ENCODE measurements at places on chromosomes 3 and 15.

DNA sequence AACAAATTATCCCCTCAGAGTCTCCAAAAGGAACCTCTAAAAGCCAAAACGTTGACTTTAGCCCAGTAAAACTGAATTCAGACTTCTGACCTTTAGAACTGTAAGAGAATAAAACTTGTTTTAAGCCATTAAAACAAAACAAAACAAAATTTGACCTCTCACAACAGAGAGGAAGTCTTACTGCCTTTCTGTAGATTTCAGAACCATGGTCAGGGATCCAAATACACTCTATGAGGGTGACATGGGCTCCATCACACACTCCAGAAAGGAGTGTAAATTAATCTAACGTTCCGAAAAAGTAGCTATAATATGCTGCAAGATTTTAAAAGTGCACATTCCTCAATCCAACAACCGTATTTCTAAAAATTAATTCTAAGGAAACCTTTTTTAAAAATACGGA lies 19.2 kb upstream of the RPL14 start:
- no peak for DNase-seq

- DNase-seq = peak; percentile 21
These were observed 46.9 kb downstream of the PIK3R4 start for GRCh38 chr3:130699765-130700164.

GRCh38 chr3:183331498-183331897 lies 78.4 kb downstream of the B3GNT5 start:
- DNase-seq = no peak

DNA sequence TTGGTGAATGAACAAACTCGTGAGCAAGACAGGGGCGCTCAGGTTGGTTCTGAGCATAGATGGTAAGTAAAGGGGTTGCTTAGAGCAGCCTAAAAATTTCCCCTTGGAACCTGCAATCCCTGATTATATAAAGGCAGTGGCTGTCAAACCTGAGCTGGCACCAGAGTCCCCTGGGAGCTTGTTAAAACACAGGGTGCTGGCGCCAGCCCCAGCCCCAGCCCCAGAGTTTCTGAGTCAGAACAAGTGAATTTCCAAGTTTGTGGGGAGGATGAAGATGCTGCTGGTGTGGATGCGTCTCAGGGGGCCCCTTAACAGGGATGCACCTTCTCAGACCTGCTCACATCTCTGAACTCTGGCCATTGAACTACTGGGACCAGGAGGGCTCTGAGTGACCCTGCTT lies 48.2 kb downstream of the FEM1B start:
- no peak for DNase-seq

- DNase-seq = no peak
These were observed 111.4 kb upstream of the TOPAZ1 start for GRCh38 chr3:44130249-44130648.

DNA sequence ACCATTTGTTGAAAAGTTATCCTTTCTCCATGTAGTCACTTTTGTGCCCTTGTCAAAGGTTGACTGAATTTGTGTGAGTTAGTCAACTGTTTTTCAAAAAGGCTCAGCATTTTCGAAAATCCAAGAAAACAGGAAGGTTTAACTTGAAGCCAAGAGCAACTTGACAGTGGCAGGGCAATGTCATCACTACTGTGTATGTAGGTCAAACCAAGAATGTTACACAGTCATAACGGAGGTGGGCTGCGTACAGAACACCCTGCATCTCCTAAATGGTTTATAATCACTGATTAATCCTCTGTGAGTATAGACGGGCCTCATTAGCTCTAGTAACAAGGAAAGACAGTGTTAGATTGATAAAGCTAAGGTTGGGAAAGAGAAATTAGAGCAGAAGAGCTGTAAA lies 1064.9 kb downstream of the FHIT start:
- DNase-seq = no peak

- DNase-seq = no peak
These were observed 5.2 kb downstream of the FURIN start for GRCh38 chr15:90873488-90873997.

GRCh38 chr15:75185271-75186029 lies 16.2 kb upstream of the C15orf39 start:
- DNase-seq = no peak

DNA sequence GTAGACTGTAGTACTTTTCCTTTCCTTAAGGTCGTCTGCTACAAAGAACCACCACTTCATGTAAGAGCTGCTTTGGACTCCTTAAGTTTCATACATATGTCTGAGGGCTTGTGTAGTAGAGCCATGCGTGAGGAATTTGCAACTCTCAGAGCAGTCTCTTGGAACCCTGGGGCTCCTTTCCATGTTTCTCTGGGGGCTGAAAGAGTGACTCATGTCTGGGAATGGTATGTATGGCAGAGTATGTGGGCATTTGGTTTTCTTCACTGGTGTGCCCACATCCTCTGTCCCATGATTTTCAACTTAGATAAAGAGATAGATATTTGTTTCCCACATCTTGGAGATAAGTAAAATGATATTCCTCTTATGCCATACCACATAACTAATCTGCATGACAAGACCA lies 20.6 kb upstream of the RBM5 start:
- no peak for DNase-seq

DNA sequence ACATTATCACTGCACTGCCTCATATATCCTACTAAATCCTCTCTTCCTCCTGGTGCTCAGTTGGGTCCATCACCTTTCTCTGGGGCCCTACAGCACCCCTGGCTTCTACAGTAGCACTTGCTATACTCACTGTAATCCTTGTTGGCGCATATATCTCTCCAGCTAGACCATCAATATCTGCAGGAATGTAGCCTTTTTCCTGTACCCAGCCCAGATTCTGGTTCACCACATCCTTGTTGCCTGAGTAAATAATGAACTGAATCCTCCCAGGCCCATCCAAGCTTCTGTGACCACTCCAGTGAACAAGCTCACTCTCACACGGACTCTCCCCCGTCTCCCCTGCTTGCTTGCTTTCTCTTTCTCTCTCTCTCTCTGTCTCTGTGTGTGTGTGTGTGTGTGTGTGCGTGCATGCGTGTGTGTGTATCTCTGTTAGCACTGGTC lies 62.5 kb upstream of the LIPC start:
- DNase-seq = peak; percentile 58

DNA sequence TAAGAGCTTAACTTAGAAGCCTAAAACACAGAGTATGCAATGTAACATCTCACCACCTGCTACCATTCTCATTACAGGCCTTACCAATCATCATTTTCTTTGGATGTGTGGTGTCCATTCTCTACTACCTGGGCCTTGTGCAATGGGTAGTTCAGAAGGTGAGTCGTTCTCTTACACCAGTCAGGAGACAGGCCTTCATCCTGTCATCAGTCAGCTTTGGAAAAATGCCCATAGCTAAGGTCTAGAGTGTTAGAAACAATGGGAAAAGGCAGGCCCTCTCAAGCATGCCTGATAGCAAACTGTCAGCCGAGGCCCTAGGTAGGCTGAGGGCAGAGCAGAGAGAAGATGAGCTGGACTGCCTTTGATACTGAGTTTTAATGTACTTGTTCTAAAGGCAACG lies 13.5 kb downstream of the SLC28A2 start:
- DNase-seq = no peak

DNA sequence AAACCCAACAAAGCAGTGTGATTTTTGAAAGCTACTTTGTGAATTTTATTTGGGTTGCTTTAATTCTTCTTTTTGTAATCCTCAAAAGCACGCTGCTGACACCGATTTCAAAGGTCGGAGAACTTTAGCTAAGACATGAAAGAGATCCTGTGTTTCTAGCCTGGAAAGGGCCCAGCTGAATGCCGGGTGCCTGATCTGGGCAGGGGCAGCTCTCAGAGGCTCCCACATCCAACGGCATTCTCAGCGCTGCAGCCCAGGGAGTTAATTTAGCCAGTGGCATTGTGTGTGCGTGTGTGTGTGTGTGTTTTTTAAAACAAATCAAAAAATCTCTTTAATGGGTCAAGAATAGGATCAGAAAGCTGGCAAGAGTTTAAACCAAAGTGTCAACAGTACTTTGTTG lies 6.6 kb downstream of the RBP1 start:
- no peak for DNase-seq

DNA sequence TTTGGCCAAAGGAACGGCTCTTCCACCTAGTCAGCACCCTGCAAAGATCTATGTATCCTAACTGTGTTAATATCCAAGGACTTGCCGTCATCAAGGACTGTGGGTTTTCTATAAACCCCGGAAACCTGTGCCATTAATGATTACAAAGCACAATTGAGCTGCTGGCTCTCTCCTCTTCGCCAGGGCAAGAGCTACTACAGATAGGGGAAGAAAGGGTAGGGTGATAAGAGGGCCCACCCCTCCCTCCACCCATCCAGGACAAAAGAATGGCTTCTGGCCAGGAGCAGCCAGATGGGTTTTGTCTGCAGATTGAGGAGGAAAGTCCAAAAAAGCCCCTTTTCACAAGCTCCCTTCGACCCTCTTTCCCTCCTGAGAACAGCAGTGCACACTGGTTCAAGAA lies 9.9 kb downstream of the RFT1 start:
- no peak for DNase-seq

GRCh38 chr3:197675563-197675860 lies 61.2 kb downstream of the RUBCN start:
- DNase-seq = no peak

DNA sequence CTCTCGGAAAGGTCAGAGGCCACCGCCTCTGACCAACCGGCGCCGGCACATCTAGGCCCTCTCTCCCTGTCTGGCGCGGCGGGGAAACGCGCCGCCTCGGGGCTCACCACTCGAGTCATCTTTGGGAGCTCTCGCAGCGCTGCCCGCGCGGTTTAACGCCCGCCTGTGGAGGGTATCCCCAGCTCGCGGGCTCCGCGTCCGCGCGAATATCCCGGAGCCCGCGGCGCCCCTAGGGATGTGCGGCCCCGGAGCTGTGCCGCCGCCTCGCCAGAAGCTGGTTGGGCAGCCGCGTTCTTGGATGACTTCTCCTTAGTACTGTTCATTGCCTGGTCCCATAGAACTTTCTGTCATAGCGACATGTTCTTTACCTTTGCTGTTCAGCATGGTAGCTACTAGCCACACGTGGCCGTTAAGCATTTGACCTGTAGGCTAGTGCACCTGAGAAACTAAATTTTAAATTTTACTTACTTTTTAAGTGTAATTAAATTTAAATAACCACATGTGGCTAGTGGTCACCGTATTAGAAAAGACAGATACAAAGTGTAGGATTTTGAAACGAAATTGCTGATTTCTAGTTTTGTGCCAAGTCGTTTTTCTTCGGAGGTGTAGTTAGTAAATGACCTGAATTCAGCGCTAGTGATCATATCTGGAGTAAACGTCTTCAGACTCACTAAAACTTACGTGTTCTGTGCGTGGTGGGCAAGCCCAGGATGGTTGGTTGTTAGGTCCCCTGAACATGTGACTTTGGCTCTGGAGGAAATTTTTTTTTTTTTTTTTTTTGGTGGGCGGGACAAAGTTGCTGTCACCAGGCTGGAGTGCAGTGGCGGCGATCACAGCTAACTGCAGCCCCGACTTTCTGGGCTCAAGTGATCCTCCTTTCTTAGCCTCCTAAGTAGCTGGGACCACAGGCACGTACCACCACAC lies 835 bp downstream of the ARIH2 start:
- peak; percentile 75 for DNase-seq

- no peak for DNase-seq
These were observed 194.8 kb upstream of the DPH6 start for GRCh38 chr15:35740761-35741160.

DNA sequence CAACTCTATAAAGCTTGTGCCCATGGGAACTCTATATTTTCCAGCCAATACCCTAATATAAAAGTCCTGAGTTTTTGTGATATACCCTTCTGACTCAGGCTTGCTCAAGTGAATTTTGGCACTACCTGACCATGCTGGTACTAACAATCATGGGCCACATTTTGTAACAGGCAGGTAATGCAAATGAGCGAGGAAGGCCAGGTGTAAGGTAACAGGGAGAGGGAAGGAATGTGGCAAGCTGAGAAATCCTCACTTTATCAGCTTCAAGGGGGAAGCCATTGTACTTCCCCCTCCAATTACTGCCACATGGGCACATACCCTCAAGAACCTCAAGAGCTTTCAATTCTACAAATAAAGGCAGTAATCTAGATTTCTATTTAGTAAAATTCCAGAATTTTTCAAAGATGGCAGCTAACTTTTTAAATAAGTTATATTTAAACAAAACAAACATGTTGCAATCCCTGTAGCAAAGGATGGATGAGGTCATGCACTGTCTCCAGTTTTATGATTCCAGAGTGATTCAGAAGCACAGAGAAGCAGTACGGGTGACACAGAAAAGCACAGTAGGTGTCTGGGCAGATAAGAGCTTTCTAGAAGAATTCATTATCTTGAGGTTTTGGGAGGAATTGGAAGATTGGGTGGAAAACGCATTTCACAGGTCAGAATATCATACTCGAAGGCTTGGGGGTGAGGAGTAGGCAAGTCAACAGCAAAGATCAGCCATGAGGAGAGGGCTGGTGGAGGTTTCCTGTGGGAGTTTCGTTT lies 87.6 kb downstream of the FOXP1 start:
- DNase-seq = peak; percentile 49

DNA sequence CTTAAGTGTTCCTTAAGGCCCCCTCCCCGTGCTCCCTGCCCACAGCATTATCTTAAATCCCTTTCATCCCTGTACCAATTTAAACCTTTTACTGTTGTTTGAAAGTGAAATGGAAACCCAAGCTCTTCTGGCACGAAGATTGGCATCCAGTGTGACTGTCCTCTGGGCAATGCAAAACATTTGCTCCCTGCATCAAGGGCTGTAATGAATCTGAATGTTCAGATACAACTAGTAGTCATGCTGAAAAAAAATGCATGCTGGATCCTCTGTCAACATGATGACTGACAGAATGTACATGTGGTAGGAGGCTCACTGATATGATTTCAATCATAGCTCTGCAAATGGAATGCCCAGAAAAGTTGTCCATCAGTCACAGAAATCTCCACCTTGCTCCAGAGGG lies 8.1 kb upstream of the CDIN1 start:
- DNase-seq = no peak

- DNase-seq = no peak
These were observed 12.5 kb downstream of the RBM5 start for GRCh38 chr3:50100956-50101845.

DNA sequence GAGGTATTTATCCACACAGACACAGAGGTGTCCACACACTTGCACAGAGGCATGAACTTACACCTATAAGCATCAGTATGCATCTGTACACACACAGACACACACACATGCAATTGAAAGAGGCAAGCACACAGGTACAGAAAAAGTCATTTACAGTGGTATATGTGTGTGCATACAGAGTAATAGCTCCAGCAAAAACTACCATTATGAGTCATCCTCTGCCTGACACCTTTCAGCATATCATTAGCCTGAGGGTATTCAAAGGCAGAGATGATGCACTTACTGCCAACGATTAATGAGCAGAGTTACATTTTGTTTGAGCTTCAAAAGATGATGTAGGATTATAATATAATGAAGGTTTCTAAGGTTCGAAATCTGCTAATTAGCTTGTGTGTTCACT lies 100.3 kb upstream of the TPRG1 start:
- no peak for DNase-seq

DNA sequence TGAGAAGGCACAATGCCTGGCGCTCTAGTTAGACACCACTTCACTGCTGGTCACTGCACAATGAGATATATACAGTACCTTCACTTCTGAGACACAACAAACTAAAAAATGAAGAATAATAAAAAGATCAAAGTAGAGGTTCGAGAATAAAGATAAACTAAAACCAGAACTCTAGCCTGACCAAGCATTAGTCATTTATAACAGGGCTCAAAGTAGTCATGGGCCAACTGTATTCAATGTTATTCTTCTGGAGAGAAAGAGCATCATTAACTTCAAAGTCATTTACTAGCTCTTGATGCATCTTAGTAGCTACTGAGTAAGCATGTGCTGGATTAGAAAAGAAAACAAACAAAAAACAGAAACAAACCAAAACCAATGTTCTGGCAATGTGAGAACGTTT lies 145.2 kb downstream of the SSR3 start:
- DNase-seq = no peak

GRCh38 chr3:7787871-7788828 lies 713.5 kb upstream of the LMCD1 start:
- DNase-seq = no peak

GRCh38 chr3:73100741-73101559 lies 39.5 kb downstream of the EBLN2 start:
- DNase-seq = peak; percentile 70

Measured in CD4-positive, alpha-beta T cell treated with Interleukin-21 for 1 hour (primary cell).